ENCODE measurements at places on chromosomes 2 and 18.

DNA sequence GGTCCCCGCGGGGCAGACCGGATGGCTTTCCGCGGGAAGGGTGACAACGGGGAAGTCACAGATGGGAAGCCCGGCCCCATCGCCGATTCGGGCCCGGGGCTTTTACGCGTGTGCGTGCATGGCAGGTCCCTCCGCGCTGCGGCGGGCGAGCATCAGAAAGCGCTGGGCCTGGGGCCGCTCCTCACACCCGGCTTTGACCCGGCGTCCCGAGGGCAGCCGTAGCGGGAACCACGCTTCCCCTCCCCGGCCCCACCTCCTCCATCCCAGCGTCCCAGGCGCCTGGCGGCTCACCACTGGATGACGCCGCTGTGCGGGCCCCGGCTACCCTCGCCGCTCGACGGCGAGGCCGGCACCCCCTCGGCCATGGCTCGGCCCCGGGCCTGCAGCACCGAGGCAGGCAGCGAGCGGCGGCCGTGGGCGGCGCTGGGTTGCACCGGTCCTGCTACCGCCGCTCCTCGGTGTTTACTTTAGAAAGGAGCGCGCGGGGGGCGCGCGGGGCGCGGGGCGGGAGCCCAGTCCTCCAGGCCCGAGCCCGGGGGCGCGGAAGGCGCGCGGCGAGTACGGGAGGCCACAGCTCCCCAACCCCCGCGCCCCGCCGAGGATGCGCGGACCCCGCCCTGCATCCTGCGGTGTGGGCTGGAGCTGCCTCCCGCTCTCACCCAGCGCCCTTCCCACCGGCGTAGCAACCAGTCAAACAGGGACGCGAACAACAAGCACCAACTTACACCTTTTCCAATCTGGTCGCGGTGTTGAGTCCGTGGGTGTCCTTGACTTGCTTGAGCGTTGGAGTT lies 806 bp downstream of the RFX8 start:
- DNase-seq, result peak; percentile 64

DNA sequence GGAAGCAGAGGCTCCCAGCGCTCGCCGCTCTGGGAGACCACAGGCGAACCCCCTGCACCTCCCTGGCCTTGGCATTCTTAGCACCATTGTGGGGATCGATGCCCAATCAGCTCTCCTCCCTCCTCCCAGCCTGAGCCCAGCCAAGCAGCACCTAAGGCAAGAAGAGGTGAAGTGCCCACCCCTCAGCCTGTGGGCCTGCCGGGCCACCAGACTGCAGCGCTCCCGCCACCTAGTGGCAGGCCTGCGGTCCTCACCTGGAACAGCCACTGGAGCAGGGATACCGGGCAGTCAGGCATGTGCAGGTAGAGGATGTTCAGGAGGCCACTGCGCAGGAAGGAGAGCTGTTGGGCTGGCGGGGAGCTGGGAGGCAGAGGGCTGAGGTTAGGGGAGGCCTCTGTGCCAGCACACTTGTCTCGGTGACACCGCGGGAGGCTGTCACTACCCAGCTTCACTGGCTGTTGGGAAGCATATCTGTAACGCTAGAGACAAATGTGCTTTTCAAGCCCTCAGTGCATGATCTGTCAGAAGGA lies 35.2 kb downstream of the FAM178B start:
- peak; percentile 32 for DNase-seq

DNA sequence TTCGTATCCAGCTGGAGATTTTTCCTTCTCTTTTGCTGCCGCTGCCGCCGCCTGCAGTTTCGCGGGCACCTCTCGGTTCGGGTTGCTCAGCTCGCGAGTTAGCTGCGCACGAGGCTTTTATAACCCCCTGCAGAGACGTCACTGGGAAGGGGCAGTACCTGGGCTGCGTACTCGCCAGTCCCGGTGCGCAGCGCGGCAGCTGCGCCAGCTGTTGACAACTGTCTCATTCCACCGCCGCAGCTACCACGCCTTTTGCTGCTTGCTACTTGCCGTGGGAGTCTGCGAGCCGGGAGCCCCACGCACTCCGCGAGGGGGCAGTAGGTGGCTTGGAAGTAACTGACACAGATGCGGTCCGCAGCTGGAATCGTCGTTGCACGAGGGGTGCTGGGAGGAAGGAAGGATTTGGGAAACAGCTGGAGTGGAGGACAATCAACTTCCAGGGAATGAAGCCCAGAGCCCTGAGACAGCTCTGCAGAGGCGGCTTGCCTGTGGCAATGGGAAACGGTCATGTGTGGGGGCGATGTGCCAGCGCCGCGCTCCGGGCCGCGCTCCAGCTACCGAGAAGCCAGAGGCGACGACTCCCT lies at the start of gene TACR1:
Gene TACR1, minus strand, starts transcription at position 93 of the 584 bp plus-strand sequence. CDS start 586 bp downstream, outside the sequence.
- peak; percentile 73 for DNase-seq

- DNase-seq, result no peak
Observed at GRCh38 chr2:205177546-205177945, 504.8 kb upstream of the NRP2 start.

- DNase-seq, result peak; percentile 99
Observed at GRCh38 chr2:55862673-55863390, 60.8 kb downstream of the EFEMP1 start.

DNA sequence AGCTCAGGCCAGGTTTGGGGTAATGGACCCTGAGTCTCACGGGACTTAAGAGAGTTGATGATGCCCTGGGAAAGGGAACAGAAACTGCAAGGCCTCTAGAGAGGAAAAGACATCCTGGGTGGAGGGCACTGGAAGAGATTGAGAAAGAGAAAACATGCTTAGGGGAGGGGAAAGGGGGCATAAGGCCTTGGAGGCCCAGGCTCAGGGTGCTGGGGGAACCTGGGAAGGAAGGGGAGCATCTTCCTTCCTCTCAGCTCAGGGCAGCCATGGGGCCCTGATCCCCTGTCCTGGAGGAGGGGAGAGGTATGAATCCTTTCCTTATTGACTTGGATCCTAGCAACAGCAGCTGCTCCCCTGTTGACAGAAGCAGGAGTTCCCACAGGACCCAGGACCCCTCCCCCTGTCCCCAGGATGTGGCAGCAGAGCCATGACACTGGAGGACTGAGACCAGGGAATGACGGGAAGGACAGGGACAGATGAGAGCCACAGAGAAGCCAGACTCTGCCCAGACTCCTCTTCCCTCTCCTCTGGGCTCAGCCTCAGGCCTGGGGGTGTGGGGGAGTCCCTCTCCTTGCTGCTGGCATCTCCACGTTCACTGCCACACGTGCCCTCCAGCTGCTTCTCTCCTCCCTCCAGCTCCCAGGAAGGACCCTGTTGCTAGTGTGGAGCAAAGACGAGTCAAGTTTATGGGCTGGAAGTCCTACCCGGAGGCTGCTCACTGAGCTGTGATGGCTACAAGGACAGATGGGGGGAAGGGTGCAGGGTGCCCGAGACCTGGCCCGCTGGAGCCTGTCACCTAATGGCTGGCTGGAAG lies 815 bp downstream of the GPBAR1 start:
- no peak for DNase-seq

DNA sequence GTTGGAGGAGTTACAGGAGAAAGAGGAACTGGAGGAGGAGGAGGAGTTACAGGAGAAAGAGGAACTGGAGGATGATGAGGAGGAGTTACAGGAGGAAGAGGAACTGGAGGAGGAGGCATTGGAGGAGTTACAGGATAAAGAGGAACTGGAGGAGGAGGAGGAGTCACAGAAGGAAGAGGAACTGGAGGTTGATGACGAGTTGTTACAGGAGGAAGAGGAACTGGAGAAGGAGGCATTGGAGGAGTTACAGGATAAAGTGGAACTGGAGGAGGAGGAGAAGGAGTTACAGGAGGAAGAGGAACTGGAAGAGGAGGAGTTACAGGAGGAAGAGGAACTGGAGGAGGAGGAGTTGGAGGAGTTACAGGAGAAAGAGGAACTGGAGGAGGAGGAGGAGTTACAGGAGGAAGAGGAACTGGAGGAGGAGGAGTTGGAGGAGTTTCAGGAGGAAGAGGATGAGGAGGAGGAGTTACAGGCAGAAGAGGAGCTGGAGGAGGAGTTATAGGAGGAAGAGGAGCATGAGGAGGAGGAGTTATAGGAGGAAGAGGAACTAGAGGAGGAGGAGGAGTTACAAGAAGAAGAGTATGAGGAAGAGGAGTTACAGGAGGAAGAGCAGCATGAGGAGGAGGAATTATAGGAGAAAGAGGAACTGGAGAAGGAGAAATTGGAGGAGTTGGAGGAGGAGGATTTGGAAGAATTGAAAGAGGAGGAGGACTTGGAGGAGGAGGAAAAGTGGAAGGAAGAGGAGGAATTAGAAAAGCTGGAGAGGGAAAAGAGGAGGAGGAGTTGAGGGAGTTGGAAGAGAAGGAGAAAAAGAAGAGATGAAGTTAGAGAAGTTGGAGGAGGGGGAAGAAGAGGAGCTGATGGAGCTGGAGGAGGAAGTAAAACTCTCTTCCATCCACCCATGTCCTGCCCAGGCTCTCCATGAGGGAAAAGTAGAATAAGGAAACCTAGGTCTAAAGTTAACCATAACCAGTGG lies 37.2 kb downstream of the CLASP1 start:
- no peak for DNase-seq

DNA sequence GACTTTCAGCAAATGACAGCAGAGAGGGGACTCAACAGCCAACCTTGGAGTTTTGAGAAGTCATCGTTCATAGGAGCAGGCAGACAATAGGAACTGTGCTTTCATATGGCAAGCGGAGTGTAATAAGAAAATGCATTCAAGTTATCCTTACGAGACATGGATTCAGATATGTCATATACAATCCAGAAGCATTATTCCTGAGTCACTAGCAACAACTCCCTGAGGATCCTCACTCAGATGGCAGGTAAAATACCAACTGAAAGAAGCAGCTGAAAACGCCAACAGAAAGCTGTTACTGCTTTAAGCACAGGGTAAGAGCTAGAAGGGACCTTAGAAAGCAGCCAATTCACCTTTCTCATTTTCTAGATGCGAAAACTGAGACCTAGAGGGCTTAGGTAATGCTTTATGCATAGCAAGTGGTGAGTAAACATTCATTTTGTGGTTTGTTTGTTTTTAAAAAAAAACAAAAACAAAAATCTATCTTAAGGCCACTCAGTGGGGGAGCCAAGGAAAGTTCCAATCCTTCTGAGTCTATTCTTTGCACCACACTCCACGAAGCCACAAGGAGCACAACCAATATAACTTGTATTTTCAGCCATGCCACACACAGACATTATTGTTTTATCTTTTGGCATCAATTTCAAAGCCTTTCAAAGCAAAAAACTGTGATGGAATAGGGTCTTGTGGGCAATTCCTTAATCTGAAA lies 89.1 kb upstream of the RIOK3 start:
- no peak for DNase-seq

- DNase-seq, result no peak
Observed at GRCh38 chr18:47512056-47512455, 260.6 kb upstream of the SKOR2 start.

- no peak for DNase-seq
Observed at GRCh38 chr2:19349911-19350677, 8.3 kb downstream of the OSR1 start.

DNA sequence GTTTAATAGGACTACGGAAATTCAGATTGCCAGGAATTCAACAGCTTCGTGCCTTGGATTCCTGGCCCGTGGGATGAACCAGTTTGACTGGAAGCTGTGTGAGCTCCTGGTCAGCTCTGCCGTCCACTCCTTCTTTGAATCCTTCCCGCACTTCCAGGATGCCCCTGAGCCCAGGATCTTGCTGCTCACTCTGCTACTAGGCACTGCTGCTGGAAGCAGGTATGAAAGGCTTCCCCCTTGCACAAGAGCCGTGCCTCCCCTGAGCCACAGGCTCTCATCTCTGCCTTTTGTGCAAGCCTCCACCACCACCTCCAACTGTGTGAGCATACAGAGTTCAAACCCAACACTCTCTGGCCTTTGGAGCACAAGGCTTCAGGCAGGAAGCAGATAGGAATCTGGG lies 34.9 kb downstream of the EN1 start:
- DNase-seq, result no peak

GRCh38 chr18:75090336-75090735 lies 118.6 kb downstream of the PTGR3 start:
- no peak for DNase-seq

DNA sequence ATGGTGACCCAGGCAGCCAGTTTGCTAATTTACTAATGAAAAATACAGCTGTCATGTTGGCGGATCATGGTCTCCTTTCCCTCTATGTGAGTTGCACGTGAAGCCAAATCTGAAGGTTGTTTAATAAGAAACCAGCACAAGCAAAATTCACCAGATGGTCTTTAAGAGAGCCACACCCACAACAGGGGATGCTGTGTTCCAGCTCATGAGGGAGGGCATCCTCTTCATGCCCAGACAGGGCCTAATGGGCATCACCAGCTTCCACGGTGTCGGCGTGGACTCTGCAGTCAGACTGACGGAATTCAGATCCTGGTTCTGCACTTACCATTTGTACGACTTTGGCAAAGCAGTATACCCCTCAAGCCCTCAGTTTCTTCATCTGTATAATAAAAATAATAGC lies 39.9 kb downstream of the TMEM247 start:
- no peak for DNase-seq

- peak; percentile 17 for DNase-seq
Observed at GRCh38 chr2:127146820-127147502, 40.0 kb upstream of the BIN1 start.

DNA sequence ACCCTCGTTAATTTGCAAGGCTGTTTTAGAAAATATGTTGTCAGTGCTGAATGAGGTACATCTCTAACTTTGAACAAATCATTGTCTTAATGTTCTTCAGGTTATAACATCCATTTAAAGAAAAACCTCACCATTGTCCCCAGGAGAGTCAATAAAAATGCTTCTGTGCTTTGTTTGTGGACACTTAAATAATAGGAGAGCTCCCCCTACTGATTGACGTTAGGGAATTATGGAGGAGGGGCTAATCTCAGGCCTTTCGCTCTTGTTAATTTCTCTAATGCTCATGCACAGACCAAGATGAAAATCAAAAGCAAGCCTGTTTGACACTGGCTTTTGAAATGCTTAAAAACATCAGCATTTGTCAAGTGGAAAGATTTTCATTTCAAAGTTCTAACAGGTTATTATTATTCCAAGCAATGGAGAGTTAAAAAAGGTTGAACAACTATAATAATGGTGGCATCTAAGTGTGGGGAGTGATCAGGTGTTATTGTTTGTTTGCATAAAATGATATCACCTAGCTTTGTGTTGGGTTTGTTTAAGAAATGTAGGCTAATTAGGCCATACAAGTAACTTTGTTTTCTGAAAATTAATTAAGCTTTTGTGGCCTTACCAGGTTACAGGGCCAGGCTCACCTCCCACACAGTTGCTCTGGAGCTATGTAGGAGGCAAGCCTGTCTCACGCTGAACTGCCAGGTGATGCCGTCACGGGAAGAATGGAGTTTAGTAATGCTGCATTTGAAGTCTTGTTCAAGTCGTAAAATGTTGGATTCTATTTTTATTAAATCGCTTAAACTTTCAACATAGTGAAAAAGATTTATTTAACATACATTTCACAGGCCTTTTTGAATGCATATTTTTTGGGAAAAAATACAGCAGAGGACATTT lies 51.7 kb upstream of the SMIM21 start:
- peak; percentile 58 for DNase-seq

GRCh38 chr2:9378433-9379390 lies 44.6 kb downstream of the ITGB1BP1 start:
- peak; percentile 86 for DNase-seq

DNA sequence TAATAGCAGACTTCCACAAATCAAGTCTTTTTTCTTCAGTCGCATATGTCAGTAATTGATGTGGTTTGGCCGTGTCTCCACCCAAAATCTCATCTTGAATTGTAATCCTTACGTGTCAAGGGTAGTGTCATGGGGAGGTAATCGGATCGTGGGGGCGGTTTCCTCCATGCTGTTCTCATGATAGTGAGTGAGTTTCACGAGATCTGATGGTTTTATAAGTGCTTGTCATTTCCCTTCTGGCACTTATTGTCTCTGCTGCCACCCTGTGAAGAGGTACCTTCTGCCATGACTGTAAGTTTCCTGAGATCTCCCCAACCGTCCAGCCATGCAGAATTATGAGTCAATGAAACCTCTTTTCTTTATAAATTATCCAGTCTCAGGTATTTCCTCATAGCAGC lies 478.8 kb downstream of the PTPRM start:
- no peak for DNase-seq
